ENCODE measurements at places on chromosomes 3 and 15. TPM values are rescaled to one million over a fixed set of nuclear protein-coding genes. Genes with fewer than 3 reads are reported as not detected.

GRCh38 chr3:104438706-104439105, 928.0 kb upstream of the ALCAM start:
- no peak for DNase-seq

DNA sequence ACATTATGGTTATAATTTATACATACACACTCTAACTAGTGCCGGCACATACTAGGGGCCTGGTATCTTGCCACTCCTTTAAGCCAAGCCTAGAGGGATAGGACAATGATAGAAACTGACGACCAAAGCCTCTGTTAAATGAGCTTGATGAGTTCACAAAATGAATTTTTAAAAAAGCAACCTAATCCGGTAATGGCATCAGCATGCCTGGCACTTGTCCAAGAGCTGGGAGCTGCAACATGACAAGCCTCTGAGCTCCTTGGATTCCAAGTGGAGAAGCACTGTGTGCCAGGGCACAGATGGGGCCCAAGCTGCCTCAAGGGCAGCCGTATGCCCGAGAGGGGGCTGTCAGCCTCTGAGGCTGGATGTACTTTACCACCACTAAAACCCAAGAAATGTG, 9.7 kb downstream of the ETV5 start:
- no peak for DNase-seq

Gene CAMK2N2
- 0.13 TPM for polyA plus RNA-seq

Gene CP
- 7.3 TPM for polyA plus RNA-seq

GRCh38 chr3:173770011-173770410, 372.5 kb downstream of the NLGN1 start:
- DNase-seq = no peak

- DNase-seq = no peak
Observed at GRCh38 chr15:81914734-81915256, 131.0 kb downstream of the MEX3B start.

Gene TLR9
- polyA plus RNA-seq = 0.29 TPM
